ENCODE measurements at places on chromosomes 5 and 9. TPM values are rescaled to one million over a fixed set of nuclear protein-coding genes. Genes with fewer than 3 reads are reported as not detected.

DNA sequence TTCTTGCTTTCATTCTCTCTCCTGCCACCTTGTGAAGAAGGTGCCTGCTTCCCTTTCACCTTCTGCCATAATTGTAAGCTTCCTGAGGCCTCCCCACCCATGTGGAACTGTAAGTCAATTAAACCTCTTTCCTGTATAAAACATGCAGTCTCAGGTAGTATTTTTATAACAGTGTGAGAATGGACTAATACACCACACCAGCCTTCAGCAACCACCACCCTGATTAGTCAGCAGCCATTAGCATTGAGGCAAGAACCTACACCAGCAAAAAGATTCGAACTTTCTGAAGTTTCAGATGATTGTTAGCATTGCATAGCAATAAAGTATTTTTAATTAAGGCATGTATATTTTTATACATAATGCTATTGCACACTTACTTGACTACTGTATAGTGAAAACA, 980.2 kb downstream of the EFNA5 start:
- H3K27ac ChIP-seq = no peak overlapping the region
- H3K36me3 ChIP-seq = no peaks in the 10 kb centered on the region
- H3K4me3 ChIP-seq = no peak overlapping the region
- H3K4me1 ChIP-seq = no peaks in the 10 kb centered on the region

Gene BAAT
- total RNA-seq = 0.14 TPM

- H3K4me1 ChIP-seq = peaks cover 13% of the 10 kb centered on the region
- H3K27me3 ChIP-seq = no peaks in the 10 kb centered on the region
- no peak overlapping the region for H3K4me3 ChIP-seq
- DNase-seq = no peak
- H3K36me3 ChIP-seq = no peaks in the 10 kb centered on the region
Observed at GRCh38 chr5:144121577-144121976, 48.9 kb downstream of the YIPF5 start.

DNA sequence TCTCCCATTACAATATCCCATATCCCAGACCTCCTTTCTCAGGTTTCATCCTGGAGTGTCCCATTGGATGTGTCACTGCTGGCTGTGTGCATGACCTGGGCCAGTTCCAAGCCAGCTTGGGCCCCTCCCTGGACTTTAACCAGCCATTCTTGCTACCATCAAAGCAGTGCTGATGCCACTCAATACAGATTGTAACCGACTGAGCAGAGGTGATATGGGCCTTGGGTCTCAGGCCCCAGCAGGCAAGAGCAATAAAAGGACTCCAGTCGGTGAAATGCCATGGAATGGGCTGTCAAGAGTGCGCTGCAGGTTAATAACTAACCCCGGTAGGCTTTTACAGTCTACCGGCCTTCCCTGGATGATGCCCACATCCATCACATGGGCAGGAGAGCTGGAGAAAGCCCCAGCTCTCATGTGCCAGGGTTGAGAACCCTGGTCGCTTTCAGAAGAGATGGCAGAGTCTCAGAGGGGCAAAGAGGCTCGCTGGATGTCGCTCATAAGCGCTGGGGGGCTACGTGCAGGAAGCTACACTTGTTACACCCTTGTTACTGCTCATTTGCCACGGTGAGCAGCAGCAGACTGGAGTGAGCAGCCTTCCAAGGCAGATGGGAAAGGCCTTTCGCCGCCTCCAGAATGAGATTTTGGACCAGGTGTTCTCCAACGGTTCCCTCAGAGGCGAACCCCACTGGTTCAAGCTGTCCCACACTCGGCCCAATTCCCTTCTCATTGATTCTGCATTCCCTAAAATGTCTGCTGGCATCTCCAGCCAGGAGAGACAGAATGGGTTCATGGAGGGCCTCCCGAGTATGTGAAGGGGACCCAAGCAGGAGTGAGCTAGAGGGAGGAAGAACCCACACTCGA, 13.2 kb downstream of the EPB41L4B start:
- peaks cover 41% of the 10 kb centered on the region for H3K4me1 ChIP-seq
- H3K27ac ChIP-seq = no peak overlapping the region
- peaks cover 7% of the 10 kb centered on the region for H3K36me3 ChIP-seq
- H3K27me3 ChIP-seq = no peaks in the 10 kb centered on the region
- H3K4me3 ChIP-seq = no peak overlapping the region
- peak; percentile 49 for DNase-seq

GRCh38 chr5:158126442-158127405, 267.8 kb upstream of the CLINT1 start:
- H3K4me3 ChIP-seq = no peak overlapping the region
- no peaks in the 10 kb centered on the region for H3K27me3 ChIP-seq
- DNase-seq = no peak

GRCh38 chr9:84371737-84372136, 31.2 kb upstream of the SLC28A3 start:
- H3K27ac ChIP-seq = peak overlapping the region; percentile 6
- peak overlapping the region; percentile 24 for H3K4me3 ChIP-seq
- H3K36me3 ChIP-seq = no peaks in the 10 kb centered on the region
- peaks cover 31% of the 10 kb centered on the region for H3K4me1 ChIP-seq
- H3K27me3 ChIP-seq = no peaks in the 10 kb centered on the region
- peak; percentile 97 for DNase-seq

Gene PCDHB2
- total RNA-seq = 2.4 TPM

Gene MGAT1
- 135 TPM for total RNA-seq

Gene C5orf34
- total RNA-seq = 3.9 TPM

- H3K36me3 ChIP-seq = no peaks in the 10 kb centered on the region
- no peak overlapping the region for H3K4me3 ChIP-seq
- peaks cover 19% of the 10 kb centered on the region for H3K27me3 ChIP-seq
Observed at GRCh38 chr5:131968396-131968954, 23.0 kb upstream of the MEIKIN start.

GRCh38 chr5:78504704-78505677, 143.6 kb downstream of the LHFPL2 start:
- peak overlapping the region; percentile 3 for H3K4me3 ChIP-seq
- peaks cover 41% of the 10 kb centered on the region for H3K4me1 ChIP-seq
- H3K36me3 ChIP-seq = peaks cover 20% of the 10 kb centered on the region

DNA sequence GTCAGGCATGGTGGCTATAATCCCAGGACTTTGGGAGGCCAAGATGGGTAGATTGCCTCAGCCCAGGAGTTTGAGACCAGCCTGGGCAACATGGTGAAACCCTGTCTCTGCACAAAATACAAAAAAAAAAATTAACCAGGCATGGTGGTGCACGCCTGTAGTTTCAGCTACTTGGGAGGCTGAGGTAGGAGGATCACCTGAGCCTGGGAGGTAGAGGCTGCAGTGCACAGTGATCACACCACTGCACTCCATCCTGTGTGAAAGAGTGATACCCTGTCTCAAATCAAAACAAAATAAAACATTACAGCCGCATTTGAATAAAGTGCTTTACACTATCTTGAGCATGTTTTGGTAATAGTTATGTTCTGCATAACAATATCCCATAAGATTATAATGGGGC, 74.0 kb downstream of the IQGAP2 start:
- H3K36me3 ChIP-seq = no peaks in the 10 kb centered on the region
- no peak overlapping the region for H3K4me3 ChIP-seq
- no peak overlapping the region for H3K27ac ChIP-seq
- peaks cover 12% of the 10 kb centered on the region for H3K4me1 ChIP-seq

All from MCF 10A (cell line).